ENCODE measurements at places on chromosomes 5 and 9. TPM values are rescaled to one million over a fixed set of nuclear protein-coding genes. Genes with fewer than 3 reads are reported as not detected.

DNA sequence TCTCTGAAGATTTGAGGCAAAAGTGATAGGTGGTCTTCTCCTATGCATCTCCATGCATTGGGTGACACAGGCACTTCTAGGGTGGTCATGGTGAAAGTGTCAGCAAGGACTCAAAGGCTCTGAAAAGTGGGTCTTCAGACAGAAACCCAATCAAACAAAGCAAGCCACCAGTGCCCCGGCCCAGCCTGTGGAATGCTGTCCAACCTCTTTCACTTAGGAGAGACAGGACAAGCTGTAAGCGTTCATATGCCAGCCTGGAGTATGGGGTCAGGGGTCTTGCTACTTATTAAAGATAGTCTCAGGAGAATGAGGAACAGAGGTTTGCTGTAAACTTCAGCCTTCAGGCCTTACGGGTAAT lies 324.5 kb downstream of the GADD45G start:
- no peak for DNase-seq

TIMD4 gene
- 4.1 TPM for total RNA-seq

DNA sequence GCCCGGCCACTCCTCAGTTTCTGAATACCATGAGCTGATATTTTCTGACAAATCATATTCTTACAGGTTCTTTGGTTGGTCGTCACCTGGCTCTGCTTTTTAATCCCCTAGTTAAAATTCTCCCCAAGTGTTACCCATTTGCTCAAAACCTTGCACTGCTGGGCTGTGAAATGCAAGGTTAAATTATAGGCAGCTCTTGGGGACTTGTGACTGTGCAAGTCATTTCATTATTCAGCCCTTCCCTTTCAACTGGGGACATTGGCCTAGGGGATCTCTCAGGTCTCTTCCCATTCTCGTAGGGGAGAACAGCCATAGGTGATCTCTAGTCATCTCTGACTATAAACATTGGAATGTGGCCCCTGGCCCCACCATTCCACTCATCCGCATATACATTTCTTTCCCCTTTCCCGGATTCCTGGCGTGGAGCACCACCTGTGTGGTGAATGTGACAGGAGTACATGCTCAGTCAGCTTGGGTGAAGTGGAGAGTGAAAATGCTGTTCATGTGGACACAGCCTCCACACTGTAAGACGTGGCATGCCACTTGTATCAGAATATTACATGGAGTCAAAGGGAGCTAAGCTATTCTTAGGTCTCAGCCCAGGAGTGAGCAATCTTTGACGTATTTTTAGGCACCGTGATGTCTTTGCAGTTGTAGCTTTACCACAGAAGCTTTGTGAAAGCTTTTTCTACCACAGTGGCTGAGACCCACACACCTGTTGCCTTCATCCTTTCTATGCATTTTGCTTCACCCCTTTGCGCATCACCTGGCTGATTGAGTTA lies 386.7 kb downstream of the KDM4C start:
- no peak for DNase-seq

- DNase-seq = no peak
Measured at GRCh38 chr5:15585841-15586591, 86.0 kb downstream of the FBXL7 start.

GRCh38 chr5:20469792-20470191 lies 481.8 kb upstream of the CDH18 start:
- DNase-seq = no peak

ADAMTS6 gene
- total RNA-seq = 1.4 TPM

MEIKIN gene
- total RNA-seq = not detected

CAPSL gene
- total RNA-seq = not detected

PCDHB15 gene
- total RNA-seq = 0.69 TPM

CARD9 gene
- 2.2 TPM for total RNA-seq

DNA sequence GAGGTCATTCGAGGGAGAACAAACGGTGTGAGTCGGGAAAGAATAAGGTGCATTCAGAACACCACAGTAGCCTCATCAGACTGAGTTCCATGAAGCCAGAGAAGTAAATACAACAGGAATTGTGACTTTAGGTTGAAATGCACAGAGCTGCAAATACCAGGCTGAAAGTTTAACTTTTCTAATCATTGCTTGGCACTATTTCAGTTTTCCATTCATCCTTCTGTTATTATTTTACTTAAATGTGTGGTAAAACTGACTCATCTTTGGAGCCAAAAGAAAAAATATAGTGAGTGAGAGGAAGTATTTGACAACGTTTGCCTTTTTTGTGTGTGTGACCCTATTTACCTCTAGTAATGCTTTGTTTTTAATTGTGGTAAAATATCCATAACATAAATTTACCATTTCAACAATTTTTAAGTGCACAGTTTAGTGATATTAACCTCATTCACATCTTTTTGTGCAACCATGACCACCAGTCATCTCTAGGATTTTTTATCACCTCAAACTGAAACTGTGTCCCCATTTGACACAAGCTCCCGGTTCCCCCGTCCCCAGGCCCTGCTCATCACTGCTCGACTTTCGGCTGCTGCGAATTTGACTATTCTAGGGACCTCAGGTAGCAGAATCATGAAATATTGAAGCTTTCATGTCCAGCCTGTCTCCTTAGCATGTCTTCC lies 166.8 kb downstream of the HSD17B3 start:
- no peak for DNase-seq
